ENCODE measurements at places on chromosomes 7 and 10.

- no peak overlapping the region for H3K4me3 ChIP-seq
- no peak overlapping the region for H3K27ac ChIP-seq
- H3K4me1 ChIP-seq = no peaks in the 10 kb centered on the region
- no peaks in the 10 kb centered on the region for H3K27me3 ChIP-seq
These were observed 9.0 kb downstream of the NRBF2 start for GRCh38 chr10:63142136-63142535.

- no peak overlapping the region for H3K4me3 ChIP-seq
- no peaks in the 10 kb centered on the region for H3K27me3 ChIP-seq
- no peaks in the 10 kb centered on the region for H3K4me1 ChIP-seq
- no peaks in the 10 kb centered on the region for H3K36me3 ChIP-seq
These were observed 497.5 kb upstream of the ZMIZ1 start for GRCh38 chr10:78571286-78571685.

DNA sequence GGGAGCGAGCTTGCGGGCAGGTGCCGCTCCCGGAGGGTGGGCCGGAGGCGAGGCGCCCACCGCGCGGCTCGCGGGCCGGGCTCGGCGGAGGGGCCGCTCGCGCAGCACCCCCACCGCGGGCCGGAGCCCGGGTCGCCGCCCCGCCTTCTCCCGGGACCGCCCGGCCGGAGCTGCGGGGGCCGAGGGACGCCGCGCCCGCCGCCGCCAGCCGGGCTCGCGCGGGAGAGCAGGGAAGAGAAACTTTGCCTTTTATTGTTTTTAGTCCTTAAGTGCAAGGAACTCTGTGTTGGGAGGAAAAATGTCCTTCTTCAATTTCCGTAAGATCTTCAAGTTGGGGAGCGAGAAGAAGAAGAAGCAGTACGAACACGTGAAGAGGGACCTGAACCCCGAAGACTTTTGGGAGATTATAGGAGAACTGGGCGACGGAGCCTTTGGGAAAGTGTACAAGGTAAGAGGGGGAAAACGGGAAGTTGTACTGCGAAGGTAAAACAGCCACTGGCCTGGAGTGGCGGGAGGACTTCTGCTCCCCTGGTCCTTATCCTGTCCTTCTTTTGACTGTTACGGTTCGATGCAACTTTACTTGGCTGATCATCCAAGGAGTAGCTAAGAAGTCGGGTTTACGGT is 620 bp downstream of the SLK start:
- DNase-seq = peak; percentile 9
- peak overlapping the region; percentile 99 for H3K4me3 ChIP-seq
- H3K27me3 ChIP-seq = no peaks in the 10 kb centered on the region

GRCh38 chr7:72307566-72307965 is 104.6 kb downstream of the CALN1 start:
- DNase-seq = no peak
- H3K36me3 ChIP-seq = no peaks in the 10 kb centered on the region
- no peaks in the 10 kb centered on the region for H3K4me1 ChIP-seq
- no peak overlapping the region for H3K4me3 ChIP-seq

- no peaks in the 10 kb centered on the region for H3K36me3 ChIP-seq
- H3K4me1 ChIP-seq = no peaks in the 10 kb centered on the region
- DNase-seq = no peak
- H3K27ac ChIP-seq = no peak overlapping the region
- no peaks in the 10 kb centered on the region for H3K27me3 ChIP-seq
These were observed 57.1 kb downstream of the KIF5B start for GRCh38 chr10:31999070-31999660.

- no peaks in the 10 kb centered on the region for H3K36me3 ChIP-seq
- DNase-seq = no peak
- no peaks in the 10 kb centered on the region for H3K27me3 ChIP-seq
- no peaks in the 10 kb centered on the region for H3K4me1 ChIP-seq
- no peak overlapping the region for H3K4me3 ChIP-seq
- H3K27ac ChIP-seq = no peak overlapping the region
These were observed 212.4 kb upstream of the YAE1 start for GRCh38 chr7:39353615-39354376.

DNA sequence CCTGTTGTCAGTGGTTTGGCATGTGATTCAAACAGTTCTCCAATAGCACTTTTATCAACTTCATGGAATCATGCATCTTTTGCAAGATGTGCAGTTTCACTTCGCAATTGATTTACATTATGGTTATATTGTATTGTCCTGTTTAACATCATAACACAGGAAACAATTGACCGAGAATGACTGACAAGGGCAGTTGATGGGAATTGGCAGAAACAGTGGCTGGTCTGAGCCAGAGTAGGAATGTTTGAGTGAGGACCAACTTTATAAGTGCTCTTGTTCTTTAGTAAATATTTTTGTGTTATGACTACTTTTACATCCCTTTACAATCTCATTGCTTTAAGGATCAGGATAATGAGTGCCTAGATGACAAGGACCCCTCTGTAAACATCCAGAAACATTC is 2.2 kb downstream of the KLHL7 start:
- peaks cover 8% of the 10 kb centered on the region for H3K4me1 ChIP-seq
- no peak for DNase-seq
- no peaks in the 10 kb centered on the region for H3K36me3 ChIP-seq
- no peak overlapping the region for H3K27ac ChIP-seq
- H3K4me3 ChIP-seq = no peak overlapping the region
- H3K27me3 ChIP-seq = no peaks in the 10 kb centered on the region

DNA sequence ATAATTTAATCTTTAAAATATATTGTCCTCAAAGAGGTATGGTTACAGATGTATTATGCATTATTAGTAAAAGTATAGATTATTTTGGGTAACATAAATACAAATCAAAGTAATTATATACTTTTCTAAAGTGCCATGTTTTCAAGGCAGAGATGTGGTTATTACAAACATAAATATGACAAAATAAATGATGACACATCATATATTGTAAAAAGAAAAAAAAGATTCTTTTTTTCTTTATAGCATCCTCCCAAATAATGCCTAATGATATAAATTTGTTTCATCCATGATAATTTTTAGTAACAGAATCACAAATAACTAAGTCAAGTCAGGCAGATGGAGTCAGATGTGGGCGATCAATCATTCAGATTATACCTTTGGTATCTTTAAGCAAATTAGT is 29.3 kb downstream of the SEMA3C start:
- H3K27ac ChIP-seq = no peak overlapping the region
- no peak overlapping the region for H3K4me3 ChIP-seq
- no peaks in the 10 kb centered on the region for H3K36me3 ChIP-seq
- no peaks in the 10 kb centered on the region for H3K4me1 ChIP-seq
- H3K27me3 ChIP-seq = no peaks in the 10 kb centered on the region

DNA sequence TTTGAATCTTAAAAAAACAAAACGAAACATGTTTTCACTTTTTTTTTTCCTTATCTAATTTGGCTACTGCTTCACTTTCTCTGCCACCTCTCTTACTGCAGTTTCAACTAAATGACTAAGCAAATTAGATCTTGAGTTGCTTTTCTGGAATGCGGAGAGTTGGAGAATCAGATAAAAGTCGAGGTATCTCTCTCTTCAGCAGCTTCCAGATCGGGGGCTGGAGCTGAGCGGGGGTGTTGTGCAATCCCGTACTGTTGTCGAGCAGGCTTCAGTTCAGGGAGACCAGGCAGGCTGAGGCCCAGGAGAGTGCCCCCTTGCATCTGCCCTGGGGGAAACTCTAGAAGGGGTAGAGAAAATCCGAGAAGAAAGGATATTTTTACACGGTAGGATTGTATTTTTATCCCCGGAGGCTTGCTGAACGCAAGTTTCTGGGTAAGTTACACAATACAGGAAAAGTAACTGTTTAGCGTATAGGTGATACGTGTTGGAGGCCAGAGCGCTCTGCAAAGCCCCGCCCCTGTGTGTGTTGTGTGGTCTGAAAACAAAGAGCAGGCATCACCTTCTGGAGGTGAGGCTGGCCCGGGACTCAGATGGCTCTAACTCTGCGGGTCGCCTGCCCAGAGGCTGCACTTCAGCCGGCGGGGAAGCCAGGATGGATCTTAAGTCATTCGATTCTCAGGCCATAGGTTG is 116.6 kb downstream of the KLF6 start:
- H3K4me3 ChIP-seq = peak overlapping the region; percentile 60
- H3K36me3 ChIP-seq = no peaks in the 10 kb centered on the region
- peak overlapping the region; percentile 79 for H3K27ac ChIP-seq
- H3K4me1 ChIP-seq = peaks cover 36% of the 10 kb centered on the region
- DNase-seq = peak; percentile 47
- no peaks in the 10 kb centered on the region for H3K27me3 ChIP-seq

GRCh38 chr7:42492920-42493319 is 255.9 kb upstream of the GLI3 start:
- no peaks in the 10 kb centered on the region for H3K4me1 ChIP-seq
- DNase-seq = no peak
- H3K27ac ChIP-seq = no peak overlapping the region

DNA sequence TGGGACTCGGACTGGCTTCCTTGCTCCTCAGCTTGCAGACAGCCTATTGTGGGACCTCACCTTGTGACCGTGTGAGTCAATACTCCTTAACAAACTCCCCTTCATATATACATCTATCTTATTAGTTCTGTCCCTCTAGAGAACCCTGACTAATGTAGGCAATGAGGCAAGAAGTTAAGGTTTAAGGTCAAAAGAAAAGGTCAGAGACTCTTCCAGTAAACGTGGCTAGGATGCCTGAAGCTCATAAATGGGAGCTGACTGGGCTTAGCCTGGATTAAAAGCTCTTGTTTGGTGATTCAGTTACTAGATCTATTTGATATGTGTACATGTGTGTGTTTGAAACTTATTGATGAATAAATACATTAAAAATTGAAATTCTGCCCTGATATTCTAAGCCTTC is 10.6 kb upstream of the GPR141 start:
- no peak overlapping the region for H3K27ac ChIP-seq
- H3K4me1 ChIP-seq = no peaks in the 10 kb centered on the region
- DNase-seq = no peak
- no peak overlapping the region for H3K4me3 ChIP-seq
- no peaks in the 10 kb centered on the region for H3K36me3 ChIP-seq
- no peaks in the 10 kb centered on the region for H3K27me3 ChIP-seq

GRCh38 chr10:5402798-5403197 is 1.8 kb downstream of the TUBAL3 start:
- no peak overlapping the region for H3K27ac ChIP-seq
- no peaks in the 10 kb centered on the region for H3K4me1 ChIP-seq
- H3K27me3 ChIP-seq = no peaks in the 10 kb centered on the region
- H3K4me3 ChIP-seq = no peak overlapping the region

- H3K4me1 ChIP-seq = no peaks in the 10 kb centered on the region
- no peak for DNase-seq
These were observed 142.8 kb downstream of the CXCL12 start for GRCh38 chr10:44242091-44242490.

- H3K27me3 ChIP-seq = no peaks in the 10 kb centered on the region
- no peak for DNase-seq
- H3K27ac ChIP-seq = no peak overlapping the region
- no peaks in the 10 kb centered on the region for H3K36me3 ChIP-seq
These were observed 63.1 kb downstream of the TNS3 start for GRCh38 chr7:47518827-47519226.

- no peaks in the 10 kb centered on the region for H3K36me3 ChIP-seq
- H3K4me3 ChIP-seq = no peak overlapping the region
- no peaks in the 10 kb centered on the region for H3K27me3 ChIP-seq
- H3K27ac ChIP-seq = no peak overlapping the region
- H3K4me1 ChIP-seq = no peaks in the 10 kb centered on the region
- no peak for DNase-seq
These were observed 110.9 kb downstream of the COL13A1 start for GRCh38 chr10:69912589-69912988.

GRCh38 chr7:121383235-121383910 is 12.7 kb downstream of the FAM3C start:
- peaks cover 3% of the 10 kb centered on the region for H3K36me3 ChIP-seq
- no peak for DNase-seq
- no peak overlapping the region for H3K27ac ChIP-seq
- peaks cover 12% of the 10 kb centered on the region for H3K4me1 ChIP-seq
- H3K4me3 ChIP-seq = no peak overlapping the region

DNA sequence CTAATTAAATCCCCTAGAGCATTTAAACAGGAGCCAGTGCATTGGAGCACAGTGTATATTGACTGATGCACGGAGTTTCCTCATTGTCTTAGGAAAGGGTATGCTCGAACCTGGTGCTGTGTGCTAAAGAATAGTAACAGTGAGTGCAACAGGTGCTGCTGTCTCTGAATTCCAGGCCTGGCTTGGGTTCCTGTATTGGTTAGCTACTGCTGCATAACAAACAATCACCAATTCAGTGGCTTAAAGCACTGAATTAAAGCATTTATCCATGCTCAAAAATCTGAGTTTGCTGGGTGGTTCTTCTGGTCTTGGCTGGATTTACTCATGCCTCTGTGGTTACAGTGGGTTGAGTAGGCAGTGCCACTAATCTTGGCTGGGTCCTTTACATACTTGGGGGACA is 1.8 kb upstream of the PNLIPRP1 start:
- H3K4me3 ChIP-seq = no peak overlapping the region
- H3K27ac ChIP-seq = no peak overlapping the region
- no peak for DNase-seq
- H3K36me3 ChIP-seq = no peaks in the 10 kb centered on the region
- no peaks in the 10 kb centered on the region for H3K27me3 ChIP-seq
- no peaks in the 10 kb centered on the region for H3K4me1 ChIP-seq

GRCh38 chr7:67913604-67914003 is 917.0 kb downstream of the TYW1 start:
- H3K4me1 ChIP-seq = no peaks in the 10 kb centered on the region
- no peak overlapping the region for H3K4me3 ChIP-seq
- H3K27ac ChIP-seq = no peak overlapping the region
- no peaks in the 10 kb centered on the region for H3K27me3 ChIP-seq
- DNase-seq = no peak
- no peaks in the 10 kb centered on the region for H3K36me3 ChIP-seq

GRCh38 chr7:108072739-108073138 is 57.4 kb downstream of the LAMB4 start:
- no peak overlapping the region for H3K4me3 ChIP-seq
- no peaks in the 10 kb centered on the region for H3K27me3 ChIP-seq
- H3K4me1 ChIP-seq = no peaks in the 10 kb centered on the region
- no peaks in the 10 kb centered on the region for H3K36me3 ChIP-seq
- H3K27ac ChIP-seq = no peak overlapping the region
- no peak for DNase-seq

DNA sequence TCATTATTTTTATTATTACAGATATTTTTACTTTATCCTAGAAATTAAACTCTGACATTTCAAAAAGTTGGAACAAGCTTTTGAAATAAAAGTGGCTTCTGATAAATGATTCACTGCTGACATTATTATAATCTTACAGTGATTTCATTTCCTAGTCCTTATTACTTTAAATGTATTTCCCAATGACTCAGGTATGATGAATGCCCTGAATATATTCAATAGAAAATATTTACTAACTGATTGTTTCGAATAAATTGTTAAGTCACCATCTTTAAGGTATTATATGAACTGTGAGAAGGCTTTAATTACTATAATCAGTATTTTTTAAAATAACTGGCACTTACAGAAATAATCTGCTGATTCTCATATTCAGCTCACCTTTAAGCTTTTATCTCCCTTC is 21.6 kb downstream of the DKK1 start:
- no peaks in the 10 kb centered on the region for H3K27me3 ChIP-seq
- no peaks in the 10 kb centered on the region for H3K36me3 ChIP-seq
- H3K27ac ChIP-seq = no peak overlapping the region
- no peak overlapping the region for H3K4me3 ChIP-seq
- no peak for DNase-seq

GRCh38 chr10:128150561-128150960 is 24.3 kb upstream of the MKI67 start:
- no peaks in the 10 kb centered on the region for H3K36me3 ChIP-seq
- no peak overlapping the region for H3K27ac ChIP-seq
- peaks cover 8% of the 10 kb centered on the region for H3K4me1 ChIP-seq
- H3K4me3 ChIP-seq = peak overlapping the region; percentile 80
- no peak for DNase-seq

GRCh38 chr10:82685087-82685486 is 810.1 kb downstream of the NRG3 start:
- no peaks in the 10 kb centered on the region for H3K4me1 ChIP-seq
- no peaks in the 10 kb centered on the region for H3K36me3 ChIP-seq
- no peak overlapping the region for H3K27ac ChIP-seq
